ENCODE measurements at places on chromosomes 2 and 18.

GRCh38 chr2:173239644-173240043 lies 115.0 kb upstream of the CDCA7 start:
- DNase-seq: no peak

- DNase-seq: peak; percentile 24
Observed at GRCh38 chr2:30361751-30362394, 85.2 kb upstream of the LCLAT1 start.

DNA sequence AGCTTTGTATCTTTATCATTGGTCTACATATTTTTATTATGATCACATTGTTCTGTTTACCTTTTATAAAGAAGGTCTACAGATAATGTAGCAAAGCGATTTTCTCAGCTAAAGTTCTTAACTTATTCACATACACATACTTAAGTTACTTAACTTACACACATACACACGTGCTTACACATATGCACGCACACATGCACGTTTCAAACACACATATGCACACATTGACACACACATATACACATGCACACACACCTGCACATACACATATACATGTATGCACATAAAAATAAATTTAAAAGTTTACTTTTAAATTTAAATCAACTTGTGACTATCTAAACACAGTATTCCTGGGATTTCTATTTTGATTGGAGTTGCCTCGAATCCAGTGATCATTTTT lies 1204.5 kb upstream of the SLC39A10 start:
- no peak for DNase-seq

GRCh38 chr2:161946489-161947107 lies 127.4 kb downstream of the DPP4 start:
- DNase-seq: peak; percentile 21

DNA sequence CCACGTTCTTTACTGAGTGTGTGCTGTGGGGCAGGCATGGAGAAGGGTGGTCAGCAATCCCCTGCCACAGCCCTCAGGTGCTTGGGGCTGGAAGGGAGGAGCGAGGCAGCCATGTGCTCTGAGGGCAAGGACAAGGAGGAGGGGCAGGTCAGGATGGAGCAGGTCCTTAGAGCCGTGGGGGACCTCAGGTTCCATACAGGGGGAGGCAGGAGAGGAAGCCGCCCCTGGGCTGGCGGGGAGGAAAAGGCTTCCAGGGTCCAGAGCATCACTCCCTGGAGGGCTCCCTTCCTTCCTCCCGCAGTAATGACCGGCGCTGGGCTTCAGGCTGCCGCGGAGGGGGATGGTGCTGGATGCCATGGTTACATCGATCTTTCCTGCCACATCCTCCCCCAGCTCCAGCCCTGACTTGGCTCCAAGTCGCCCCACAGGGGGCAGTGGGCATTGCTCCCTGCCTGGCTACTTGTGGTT lies 6.6 kb downstream of the GAREM2 start:
- DNase-seq: no peak

GRCh38 chr2:227848586-227848985 lies 22.8 kb upstream of the DAW1 start:
- peak; percentile 16 for DNase-seq
